ENCODE measurements at places on chromosomes 1 and 21.
A peak's percentile ranks its signal among the peaks of the same experiment; 100 is the strongest.

DNA sequence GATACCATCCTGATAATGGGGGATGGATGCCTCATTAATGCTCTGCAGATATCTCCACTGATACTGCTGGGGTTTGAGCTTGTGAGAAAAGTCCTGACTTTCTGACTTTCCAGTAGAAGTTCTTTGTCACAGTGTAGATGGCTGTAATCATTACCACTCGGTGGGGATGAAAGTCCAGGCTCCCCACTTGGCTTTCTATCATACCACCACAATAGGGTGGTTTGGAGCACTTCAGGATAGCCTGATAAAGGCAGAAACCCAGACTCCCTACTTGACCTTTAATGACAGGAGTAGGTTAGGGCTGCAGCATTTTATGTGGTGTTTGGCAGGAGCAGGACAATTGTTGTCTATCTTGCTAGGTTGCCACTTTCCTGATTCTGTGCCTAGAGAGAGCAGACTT is 294.1 kb downstream of the BRINP3 start:
- no peak for DNase-seq

DNA sequence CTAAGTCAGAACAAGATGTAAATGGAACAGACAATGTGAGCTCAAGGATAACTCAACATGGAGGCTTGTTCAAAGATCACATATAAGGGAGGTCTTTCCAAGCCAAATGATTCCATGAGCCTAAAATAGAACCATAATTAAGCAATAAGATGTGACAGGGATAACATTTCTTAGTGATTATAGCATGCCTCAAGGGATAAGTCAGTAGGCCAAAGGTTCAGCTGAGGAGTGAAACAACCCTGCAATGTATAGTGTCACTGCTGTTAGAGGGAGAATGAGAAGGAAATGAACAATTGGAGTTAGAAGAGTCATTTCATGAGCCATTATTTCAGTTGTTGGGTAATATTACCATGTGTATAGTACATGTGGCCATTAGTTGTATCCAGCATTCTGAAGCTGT is 25.0 kb downstream of the GORAB start:
- peak; percentile 65 for DNase-seq

GRCh38 chr1:6690186-6690585 is 11.4 kb downstream of the DNAJC11 start:
- DNase-seq = no peak

DNA sequence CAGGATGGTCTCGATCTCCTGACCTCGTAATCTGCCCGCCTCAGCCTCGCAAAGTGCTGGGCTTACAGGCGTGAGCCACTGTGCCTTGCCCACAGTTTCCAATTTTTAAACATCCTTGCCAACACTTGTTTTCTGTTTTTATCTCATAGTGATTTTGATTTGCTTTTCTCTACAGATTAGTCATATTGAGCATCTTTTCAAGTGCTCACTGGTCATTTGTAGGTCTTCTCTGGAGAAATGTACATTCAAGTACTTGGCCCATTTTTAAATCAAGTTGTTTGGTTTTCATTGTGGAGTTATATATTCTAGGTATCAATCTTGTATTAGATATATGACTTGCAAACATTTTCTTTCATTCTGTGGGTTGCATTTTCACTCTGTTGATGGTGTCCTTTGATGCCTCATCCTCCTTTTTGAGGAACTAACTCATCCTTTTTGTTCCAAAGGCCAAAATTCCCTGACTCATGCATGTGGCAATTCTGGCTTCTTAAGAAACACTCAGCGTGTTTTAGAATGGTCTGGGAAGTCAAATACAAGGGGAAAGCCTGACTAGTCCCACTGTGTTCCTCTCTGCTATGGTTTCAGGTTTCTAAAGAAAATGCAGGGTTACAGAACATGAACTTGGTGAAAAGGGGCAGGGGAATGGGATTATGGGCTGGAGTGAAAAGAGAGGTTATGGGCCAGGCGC is 37.3 kb downstream of the PTAFR start:
- DNase-seq = no peak

GRCh38 chr21:21631961-21632360 is 633.8 kb downstream of the NCAM2 start:
- DNase-seq = no peak

- no peak for DNase-seq
These were observed 3.8 kb downstream of the FBXO2 start for GRCh38 chr1:11650331-11650991.

- no peak for DNase-seq
These were observed 114.8 kb downstream of the LRRIQ3 start for GRCh38 chr1:74083128-74083527.

- DNase-seq = peak; percentile 71
These were observed 11.5 kb upstream of the HCRTR1 start for GRCh38 chr1:31605908-31606427.

- no peak for DNase-seq
These were observed 7.1 kb upstream of the SLAMF7 start for GRCh38 chr1:160731990-160732389.

GRCh38 chr1:84581648-84582047 is 7.4 kb upstream of the CTBS start:
- DNase-seq = no peak

DNA sequence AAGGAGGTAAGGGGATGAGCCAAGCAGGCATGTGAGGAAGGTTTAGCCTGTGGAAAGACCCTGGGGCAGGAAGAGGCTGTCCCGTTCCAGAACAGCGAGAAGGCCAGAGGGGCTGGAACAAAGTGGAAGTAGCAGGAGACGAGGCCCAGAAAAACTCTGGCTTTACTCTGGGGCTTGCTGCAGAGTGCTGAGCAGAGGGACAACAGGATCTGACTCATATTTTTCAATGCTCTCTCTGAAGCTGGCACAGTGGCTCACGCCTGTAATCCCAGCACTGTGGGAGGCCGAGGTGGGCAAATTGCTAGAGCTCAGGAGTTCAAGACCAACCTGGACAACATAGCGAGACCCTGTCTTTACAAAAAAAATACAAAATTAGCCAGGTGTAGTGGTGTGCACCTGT is 52.4 kb upstream of the PAX7 start:
- DNase-seq = no peak

DNA sequence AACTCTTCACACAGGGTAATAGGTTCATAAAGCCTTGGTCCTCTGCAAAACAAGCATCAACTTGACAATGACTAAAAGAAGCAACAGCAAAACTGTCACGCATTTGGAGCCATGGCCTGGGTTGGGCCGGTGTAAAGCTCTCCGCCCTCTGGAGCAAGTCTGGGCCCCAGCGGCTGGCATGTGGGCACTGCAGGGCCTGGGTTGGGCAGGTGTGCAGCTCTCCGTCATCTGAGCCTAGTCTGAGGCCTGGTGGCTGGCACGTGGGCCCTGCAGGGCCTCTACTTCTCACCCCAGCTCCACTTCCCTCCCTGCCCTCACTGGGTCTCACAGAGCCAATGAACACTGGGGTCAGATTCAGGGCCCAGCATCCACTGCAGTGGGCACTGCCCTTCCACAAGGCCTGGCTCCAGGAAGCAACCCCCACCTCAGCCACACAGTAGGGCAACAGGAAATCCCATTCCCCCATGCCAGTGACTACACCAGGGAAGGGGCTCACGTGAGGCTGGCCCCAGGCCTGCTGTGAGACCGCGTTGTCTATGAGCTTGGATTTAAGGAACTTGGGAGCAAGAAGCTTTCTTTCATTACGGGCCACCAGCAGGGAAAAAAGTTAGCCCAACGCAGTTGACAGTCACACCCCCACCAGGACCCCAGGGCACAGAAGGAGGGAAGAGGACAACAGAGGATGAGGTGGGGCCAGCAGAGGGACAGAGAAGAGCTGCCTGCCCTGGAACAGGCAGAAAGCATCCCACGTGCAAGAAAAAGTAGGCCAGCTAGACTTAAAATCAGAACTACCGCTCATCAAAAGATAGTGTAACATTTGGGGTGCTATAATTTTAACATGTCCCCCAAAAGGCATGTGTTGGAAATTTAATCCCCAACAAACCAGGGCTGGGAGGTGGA is 52.7 kb downstream of the NPHP4 start:
- DNase-seq = no peak

GRCh38 chr1:26993237-26994019 is at the start of gene TRNP1:
TSS of gene TRNP1 (plus strand) at chr1:26993692. CDS start at chr1:26993787, 95 bp downstream.
- peak; percentile 45 for DNase-seq

- no peak for DNase-seq
These were observed 595.1 kb upstream of the ZP4 start for GRCh38 chr1:238485912-238486209.

DNA sequence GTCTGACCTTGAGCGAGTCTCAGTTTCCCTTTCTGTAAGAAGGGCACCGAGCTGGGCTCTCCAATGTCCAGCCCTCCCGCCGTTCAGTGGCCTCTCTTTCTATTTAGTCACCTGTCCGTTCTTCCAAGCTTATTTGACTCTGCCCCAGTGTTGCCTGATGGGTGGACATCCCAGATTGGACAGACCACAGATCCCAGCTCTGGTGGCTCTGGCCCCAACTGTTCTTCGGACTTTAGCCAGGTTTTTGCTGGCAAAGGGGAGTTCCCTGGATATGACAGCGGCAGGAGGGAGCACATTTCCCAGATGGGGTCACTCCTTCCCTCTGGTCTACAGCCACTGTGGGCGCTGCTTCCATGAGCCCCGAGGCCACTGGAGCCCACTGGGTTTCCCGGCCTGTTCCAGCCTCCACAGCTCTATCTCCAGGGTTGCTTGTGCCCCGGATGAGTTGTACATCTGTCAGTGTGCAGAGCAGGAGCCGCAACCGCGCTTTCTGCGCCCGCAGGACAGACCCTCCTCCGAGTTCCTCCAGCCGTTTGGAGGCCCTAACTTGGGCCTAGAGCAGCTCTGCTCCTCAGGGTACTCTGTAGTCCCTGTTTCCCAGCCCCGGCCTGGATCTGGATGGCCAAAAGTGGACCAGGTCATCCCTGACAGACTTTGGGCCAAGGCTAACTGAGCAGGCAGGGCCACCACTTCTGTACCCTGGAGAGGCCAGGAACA is 3.8 kb downstream of the DMBX1 start:
- DNase-seq = no peak

All from skeletal muscle cell (primary cell).